ENCODE measurements at places on chromosomes 1 and 21. TPM values are rescaled to one million over a fixed set of nuclear protein-coding genes. Genes with fewer than 3 reads are reported as not detected.

IL24 gene
- total RNA-seq, result not detected

PODN gene
- 0.29 TPM for total RNA-seq

RNU1-2 gene
- under 0.01 TPM for total RNA-seq

NTRK1 gene
- not detected for total RNA-seq

CD101 gene
- 0.07 TPM for total RNA-seq
